ENCODE measurements at places on chromosomes 5 and 9. TPM values are rescaled to one million over a fixed set of nuclear protein-coding genes. Genes with fewer than 3 reads are reported as not detected.

PCA3 gene
- under 0.01 TPM for total RNA-seq

MYMK gene
- not detected for total RNA-seq

ANKRD34B gene
- total RNA-seq, result not detected

ABLIM3 gene
- 49.3 TPM for total RNA-seq

MSX2 gene
- total RNA-seq, result 2.1 TPM

NR5A1 gene
- not detected for total RNA-seq

THBS4 gene
- 119 TPM for total RNA-seq

SLC6A3 gene
- not detected for total RNA-seq

ACTBL2 gene
- total RNA-seq, result not detected

SYK gene
- 9.1 TPM for total RNA-seq

CLTB gene
- 248 TPM for total RNA-seq

PCDHGA5 gene
- 2.6 TPM for total RNA-seq

DNA sequence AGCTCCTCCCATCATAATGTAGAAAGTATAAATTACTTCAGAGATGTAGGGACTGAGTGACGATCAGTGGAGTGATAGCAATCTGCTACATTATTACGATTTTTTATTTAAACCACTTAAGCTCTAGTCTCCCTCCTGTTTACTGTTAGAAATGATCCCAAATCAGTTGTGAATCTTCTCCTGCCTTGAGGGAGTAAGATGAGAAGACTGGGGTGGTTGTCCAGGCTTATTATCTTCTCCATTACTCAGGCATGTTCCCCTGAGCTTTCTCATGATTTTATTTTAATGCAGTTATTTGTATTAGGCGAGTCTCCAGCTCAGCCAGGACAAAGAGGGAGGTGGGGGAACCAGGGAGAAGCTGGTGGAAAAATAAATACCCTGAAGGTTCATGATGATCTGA, 48.2 kb upstream of the CTNNA1 start:
- no peak for DNase-seq

DNA sequence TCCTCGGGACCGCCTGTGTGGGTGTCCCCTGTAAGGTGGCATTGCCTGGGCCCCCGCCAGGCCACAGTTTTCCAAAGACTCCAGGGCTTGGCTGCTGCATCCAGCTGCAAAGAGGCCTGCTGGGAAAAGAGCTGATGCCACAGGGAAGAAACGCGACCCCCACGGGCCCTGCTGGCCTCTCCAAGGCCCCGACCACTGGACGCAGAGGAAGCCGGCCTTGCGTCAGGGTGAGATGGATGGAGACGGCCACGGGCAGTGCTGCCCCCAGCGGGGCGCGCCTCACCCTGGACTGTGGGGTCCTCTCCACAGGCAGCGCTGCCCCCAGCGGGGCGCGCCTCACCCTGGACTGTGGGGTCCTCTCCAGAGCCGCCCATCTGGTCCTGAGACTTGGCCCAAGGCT, 21.3 kb upstream of the SLC6A19 start:
- no peak for DNase-seq

- DNase-seq, result no peak
Measured at GRCh38 chr9:37443566-37443965, 21.1 kb downstream of the GRHPR start.

DNA sequence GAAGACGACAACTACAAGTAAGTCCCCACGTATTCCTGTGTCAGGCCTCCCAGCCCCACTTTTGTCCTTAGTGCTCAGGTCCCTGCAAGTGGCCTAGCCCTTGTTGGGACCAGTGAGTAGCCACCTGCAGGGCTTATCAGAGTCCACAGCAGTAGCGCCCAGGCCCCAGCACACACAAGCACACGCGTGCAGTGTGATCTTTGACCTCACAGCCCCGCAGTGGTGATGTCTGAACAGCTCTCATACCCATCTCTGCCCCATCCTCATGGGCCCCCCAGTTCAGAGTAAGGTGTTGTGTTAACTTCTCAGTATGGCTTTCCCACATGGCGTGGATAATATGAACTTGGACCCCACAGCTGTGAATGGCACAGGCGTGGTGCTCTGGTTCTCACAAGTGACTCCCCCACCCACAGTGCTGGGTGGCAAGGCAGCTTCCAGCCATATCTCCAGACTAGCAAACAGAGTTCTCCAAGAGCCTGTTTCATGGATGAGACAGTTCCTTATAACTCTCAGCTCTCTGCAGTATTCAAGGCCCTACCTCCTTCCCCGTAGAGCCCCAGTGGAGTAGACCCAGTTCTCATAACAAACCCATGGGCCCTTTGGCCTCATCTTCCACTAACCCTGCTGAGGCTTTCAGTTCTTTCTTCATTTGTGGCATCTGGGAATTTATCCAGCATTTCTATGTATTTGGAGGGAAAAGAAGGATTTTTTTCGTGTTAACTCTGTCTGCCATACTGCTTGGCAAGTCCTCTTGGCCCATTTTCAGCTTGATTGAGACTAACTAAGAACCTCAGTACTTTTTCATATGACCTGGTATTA, 46.5 kb upstream of the ANGPTL2 start:
- no peak for DNase-seq

DNA sequence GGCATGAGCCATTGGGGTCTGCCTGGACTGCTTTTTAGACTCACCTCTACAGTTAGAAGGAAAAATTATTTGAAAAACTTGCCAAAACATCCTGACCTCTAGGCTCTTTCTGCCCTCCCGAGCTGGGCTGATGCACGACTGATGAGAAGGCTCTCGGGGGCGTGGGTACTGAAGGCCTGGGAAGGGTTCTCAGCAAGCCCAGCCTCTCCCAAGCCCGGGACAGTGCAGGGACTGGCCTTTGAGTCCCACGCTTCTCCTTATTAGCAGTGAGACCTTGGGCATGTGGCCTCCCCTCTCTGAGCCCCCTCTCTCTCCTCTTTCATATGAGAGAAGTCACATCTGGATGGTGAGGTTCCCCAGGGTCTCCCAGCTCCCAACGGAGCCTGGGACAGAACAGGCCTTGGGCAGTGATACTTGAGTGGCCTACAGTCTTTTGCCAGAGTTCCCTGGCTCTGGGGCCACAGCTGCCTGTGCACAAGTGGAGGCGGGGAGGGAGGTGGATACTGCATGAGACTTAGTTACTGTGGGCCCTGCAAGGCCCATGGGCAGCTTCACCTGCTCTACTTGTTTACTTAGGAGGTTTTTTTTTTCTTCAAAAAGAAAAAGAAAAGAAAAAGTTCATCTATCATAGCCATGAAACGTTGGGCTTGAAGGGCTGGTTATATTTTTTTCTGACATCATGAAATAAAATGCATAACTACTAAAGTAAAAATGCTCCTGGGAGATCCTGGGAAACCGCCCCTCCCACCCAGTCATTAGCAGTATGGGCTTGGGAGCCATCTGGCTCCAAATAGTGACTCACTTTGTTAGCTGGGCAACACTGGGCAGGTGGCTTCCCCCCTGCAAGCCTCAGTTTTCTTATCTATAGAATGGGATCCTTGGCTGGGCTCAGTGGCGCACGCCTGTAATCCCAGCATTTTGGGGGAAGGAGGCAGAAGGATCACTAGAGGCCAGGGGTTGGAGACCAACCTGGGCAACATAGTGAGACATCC, 139.4 kb downstream of the GAPVD1 start:
- DNase-seq, result no peak

- no peak for DNase-seq
Measured at GRCh38 chr5:68849906-68850305, 243.9 kb upstream of the SLC30A5 start.

GRCh38 chr9:135388530-135388929, 91.1 kb upstream of the PPP1R26 start:
- no peak for DNase-seq

DNA sequence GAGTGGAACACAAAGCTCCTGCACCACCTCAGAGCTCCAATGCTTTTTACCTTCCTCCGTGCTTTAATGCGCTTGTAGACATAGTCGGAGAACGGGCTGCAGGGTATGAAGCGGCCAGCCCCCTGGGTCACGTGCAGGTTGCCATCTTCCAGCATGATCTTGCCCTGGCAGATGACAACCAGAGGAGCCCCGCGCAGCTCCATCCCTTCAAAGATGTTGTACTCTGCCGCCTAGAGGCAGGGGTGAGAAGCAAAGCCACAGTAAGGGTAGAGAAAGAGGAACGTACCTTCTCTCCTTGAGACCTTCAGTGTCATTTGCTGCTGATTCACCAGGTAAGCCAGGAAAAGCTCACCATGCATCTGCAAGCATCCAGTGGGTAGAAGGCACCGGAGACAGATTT, 112.3 kb downstream of the DPYSL3 start:
- peak; percentile 60 for DNase-seq

DNA sequence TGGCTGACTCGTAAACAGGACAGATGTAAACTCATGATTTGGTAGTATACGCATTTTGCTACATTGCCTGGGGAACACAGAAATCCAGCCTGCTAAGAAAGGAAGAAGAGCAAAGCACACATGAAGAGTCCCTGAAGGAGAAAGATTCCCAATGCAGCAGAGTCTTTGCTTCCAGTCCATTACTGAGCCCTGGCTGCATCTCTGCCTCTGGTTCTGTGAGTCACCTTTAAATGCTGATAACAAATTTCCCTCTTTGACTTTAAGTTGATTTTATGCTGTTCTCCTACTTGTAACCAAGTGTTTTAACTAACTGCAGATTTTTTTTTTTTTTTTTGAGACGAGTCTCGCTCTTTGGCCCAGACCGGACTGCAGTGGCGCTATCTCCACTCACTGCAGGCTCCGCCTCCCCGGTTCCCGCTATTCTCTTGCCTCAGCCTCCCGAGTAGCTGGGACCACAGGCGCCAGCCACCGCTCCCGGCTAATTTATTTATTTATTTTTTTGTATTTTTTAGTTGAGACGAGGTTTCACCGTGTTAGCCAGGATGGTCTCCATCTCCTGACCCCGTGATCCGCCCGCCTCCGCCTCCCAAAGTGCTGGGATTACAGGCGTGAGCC, 8.5 kb upstream of the PRXL2C start:
- DNase-seq, result no peak

DNA sequence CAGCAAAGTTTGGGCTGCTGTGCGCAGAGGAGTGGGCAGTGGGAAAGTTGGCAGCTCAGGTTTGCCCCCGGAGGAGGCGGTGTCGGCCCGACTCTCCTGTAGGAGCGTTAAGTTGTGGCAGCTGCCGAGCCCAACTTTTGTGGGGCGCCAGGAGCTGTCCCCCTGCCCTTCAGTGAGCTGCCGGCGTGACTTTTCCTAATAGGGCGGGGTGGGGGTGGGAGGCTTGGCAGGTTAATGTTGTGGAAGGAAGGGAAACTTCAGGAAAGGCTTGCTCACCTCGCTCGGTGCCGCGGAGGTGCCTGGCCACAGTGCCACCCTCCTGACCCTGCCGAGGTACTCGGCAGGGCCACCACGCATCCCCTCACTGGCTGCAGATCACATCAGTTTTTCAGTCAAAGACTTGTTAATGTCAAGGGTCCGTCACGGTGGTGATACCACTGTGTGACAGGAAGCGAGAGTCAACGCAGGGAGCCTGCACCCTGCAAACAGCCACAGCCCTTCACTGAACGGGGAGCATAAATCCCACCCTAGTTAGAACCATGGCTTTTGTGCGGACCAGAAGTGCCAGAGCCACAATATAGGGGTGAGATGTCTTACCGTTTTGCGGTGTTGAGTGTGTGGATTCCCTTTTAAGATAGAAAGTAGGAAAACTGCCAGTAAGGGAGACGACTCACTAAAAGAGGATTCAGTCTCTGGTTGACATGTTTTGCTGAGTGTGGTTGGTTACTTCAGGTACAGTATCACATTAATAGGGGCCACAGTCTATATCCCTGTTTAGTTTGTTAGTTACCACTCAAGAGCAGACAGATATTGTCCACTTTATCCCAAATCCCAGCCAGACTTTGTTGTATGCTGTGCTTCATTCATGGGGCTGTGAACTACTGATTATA, 796 bp downstream of the LNPEP start:
- no peak for DNase-seq

- DNase-seq, result no peak
Measured at GRCh38 chr5:4614088-4614487, 526.0 kb upstream of the ADAMTS16 start.

DNA sequence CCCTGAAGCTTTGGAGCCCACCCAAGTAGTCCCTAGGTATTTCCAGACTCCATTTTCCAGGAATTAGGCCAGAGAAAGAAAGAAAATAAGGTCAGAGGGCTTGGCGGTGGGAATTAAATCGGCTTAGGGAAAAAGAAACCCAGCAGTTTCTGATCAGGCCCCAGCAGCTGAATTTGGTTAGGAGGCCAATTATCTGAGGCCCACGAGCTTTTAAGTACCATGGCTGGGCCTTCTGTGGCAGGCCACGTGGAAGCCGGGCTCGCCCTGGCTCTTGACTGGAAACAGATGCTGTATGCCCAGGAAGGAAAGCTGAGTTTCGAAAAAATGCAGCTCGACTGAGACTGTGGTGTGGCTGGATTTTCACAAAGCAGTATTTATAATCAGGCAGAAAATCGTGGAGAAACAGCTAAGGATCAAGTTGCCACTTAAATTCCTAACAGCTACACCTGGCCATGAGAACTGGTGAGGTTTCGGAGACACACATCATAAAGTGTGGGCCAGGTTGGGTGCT, 75.1 kb upstream of the PANK3 start:
- DNase-seq, result no peak

- no peak for DNase-seq
Measured at GRCh38 chr9:70147196-70147595, 103.5 kb downstream of the MAMDC2 start.

DNA sequence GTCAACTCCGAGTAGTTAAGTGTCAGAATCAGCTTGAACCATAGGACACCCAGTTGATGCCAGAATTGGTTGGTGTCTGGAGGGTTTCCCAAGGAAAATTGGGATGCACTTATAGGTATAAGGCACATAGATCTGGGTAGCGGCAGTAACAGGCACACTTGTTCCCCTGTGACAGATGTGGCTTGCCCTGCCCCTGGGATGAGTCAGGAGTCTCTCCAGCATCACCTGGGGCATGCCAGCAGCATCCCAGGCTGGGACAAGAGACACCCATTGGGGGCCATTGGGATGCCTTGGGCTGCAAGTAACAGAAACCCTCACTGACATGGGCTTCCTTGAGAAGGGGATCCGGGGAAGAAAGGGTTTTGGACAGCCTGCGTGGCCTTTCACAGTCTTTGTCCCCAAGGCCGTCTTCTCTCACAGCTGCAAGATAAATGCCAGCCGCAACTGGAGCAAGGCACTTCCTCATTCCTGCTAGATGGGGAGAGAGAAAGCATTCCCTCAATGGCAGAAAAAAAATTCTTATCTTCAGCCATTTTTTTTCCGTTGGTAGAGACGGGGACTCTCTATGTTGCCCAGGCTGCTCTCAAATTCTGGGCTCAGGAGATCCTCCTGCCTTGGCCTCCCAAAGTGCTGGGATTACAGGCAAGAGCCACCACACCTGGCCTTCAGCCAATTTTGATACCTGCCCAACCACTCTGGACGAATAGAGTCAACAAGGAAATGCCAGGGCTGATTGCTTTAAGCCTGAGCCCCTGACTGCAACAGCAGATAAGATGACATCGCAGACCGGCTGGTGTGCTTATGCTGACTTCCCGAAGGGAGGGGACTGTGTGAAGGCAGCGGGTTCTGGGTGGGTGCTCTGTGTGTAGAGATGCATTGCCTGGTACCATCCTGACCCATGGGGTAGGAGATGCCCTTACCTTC, 13.3 kb upstream of the RNF130 start:
- no peak for DNase-seq

- DNase-seq, result no peak
Measured at GRCh38 chr9:89372979-89373378, 54.7 kb downstream of the SECISBP2 start.

Measured in esophagus muscularis mucosa (tissue), 4 donors.